ENCODE measurements at places on chromosomes 2 and 18. TPM values are rescaled to one million over a fixed set of nuclear protein-coding genes. Genes with fewer than 3 reads are reported as not detected.

DNA sequence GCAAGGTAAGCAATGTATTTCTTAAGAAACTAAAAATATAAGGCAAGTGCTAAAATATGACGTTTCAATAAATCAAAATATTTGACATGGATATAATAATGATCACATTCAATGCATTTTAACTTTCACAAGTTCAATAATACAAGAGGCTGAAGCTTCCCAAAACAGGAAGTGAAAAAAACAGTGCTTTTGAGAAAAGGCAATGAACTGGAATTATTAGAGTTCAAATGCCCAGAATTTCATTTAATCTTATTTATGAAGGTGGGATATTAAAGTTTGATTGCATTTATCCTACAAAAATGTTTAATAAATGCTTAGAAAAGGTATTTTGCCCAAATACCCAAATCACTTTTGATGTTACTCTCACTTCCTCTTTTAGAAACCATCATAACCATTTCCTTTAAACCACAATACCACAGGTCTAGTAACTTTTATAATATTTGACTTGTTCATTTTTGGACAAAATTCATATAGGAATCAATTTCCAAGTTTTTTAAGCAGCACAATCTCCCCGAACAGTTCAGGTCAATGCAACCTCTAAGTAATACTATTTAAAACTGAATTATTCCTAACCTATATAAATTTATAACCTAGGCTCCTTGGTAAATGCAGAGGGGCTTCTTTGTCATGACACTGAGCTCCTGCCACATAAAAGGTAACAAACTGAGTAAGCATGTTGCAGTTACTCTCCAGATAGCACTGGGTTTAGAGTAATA, 2.1 kb downstream of the NCKAP1 start:
- DNase-seq, result no peak

- DNase-seq, result no peak
Observed at GRCh38 chr18:5068851-5069250, 128.2 kb downstream of the AKAIN1 start.

The DSC2 gene
- 4.3 TPM for total RNA-seq

- DNase-seq, result no peak
Observed at GRCh38 chr2:235526166-235526565, 32.3 kb downstream of the AGAP1 start.

- DNase-seq, result no peak
Observed at GRCh38 chr18:32271672-32272208, 81.9 kb downstream of the MEP1B start.

GRCh38 chr18:45456090-45457021, 158.9 kb upstream of the SLC14A2 start:
- no peak for DNase-seq

DNA sequence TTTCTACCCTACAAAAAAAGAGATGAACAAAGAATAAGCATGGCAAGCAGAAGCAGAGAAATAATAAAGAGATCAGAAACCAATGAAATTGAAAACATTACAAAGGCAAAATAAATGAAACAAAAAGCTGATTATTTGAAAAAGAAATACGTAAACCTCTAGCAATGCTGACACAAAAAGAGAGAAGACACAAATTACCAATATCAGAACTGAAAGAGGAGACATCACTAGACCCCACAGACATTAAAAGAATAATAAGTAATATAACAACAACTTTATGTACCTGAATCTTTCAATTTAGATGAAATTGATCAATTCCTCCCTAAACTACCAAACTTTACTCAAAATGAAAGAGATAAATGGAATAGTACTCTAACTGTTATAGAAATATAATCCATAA, 75.9 kb downstream of the TMEM163 start:
- DNase-seq, result no peak

DNA sequence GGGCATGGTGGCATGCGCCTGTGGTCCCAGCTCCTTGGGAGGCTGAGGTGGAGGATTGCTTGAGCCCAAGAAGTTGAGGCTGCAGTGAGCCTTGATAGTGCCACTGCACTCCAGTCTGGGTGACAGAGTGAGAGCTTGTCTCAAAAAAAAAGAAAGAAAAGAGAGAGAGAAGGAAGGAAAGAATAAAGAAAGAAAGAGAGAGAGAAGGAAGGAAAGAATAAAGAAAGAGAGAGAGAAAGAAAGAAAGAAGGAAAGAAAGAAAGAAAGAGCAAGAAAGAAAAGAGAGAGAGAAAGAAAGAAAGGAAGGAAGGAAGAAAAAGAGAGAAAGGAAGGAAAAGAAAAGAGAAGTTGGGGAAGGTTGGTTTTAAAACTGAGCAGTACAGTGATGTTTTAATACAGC, 49.0 kb upstream of the ACSL3 start:
- DNase-seq, result no peak

DNA sequence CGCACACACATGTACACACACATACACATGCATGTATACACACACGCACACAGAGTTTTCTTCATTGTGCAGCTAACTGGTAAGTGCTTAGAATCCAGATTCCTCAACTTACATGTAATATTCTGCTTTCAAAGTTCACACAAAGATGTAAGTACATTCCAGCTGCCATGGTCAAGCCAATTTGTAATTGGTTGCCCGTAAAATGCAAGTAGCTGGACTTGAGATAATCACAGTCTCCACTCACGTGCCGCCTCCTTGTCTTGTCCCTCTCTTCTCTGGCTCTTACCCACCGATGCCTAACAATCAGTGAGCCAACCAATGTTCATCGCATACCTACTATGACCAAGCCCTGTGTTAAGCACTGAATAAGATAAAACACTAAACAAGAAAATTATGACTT, 77.8 kb downstream of the SOCS6 start:
- DNase-seq, result no peak

The COMMD1 gene
- 57.8 TPM for total RNA-seq

The CEBPZ gene
- 38.2 TPM for total RNA-seq

- DNase-seq, result no peak
Observed at GRCh38 chr18:39208190-39208589, 1642.6 kb upstream of the CELF4 start.

DNA sequence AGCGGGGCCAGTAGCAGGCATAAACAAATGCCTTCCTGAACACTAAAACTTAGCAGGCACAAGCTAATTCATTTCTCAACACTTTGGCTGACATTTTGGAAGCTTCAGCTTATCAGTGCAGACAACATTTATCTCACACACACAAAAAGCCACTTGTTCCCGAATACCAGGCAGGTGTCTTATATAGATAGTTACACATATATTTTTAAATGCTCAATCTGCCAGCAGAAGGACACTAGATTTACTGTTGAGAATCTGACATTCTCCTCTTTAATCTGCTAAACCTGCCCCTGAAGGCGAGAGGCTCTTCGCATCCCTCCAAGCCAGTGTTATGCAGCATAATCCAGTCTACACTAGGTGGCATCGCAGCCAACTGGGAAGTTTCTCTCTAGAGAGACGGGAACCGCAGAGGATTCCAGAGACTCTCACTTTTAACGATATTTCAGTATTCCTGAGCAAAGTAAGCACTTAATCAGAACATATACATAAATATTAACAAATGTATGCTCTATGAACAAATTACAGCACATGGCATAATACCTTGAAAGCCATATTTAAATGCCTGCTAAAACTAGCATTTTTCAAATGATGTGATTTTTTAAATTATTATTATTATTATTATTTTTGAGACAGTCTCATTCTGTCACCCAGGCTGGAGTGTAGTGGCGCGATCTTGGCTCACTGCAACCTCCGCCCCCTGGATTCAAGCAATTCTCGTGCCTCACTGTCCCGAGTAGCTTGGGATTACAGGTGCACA, 90.2 kb upstream of the SCG2 start:
- no peak for DNase-seq

DNA sequence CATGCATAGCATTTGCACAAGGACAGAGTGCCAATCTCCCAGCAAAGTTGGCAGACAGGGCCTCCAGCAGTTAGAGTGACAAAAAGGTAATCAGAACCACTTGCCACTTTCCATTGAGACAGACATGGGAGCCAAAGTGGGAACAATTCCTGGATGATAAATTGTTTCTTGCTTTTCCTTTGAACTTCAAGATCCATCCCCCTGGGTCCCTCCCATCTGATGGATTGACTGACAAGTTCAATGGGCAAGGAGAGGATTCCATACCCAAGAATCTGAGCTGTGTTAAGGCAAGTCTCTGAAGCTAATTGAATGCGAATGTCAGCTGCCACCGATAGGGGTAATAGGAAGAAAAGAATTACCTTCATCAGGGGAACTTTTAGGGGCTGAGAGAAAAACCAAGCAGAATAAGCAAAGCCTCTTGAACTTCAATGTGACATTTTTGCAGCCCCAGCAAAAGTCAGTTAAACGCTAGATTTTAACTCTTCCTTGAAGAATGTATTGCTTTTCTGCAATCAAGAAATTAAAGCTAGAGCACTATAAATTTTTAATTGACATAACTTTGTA, 96.5 kb downstream of the LYPD1 start:
- DNase-seq, result no peak

DNA sequence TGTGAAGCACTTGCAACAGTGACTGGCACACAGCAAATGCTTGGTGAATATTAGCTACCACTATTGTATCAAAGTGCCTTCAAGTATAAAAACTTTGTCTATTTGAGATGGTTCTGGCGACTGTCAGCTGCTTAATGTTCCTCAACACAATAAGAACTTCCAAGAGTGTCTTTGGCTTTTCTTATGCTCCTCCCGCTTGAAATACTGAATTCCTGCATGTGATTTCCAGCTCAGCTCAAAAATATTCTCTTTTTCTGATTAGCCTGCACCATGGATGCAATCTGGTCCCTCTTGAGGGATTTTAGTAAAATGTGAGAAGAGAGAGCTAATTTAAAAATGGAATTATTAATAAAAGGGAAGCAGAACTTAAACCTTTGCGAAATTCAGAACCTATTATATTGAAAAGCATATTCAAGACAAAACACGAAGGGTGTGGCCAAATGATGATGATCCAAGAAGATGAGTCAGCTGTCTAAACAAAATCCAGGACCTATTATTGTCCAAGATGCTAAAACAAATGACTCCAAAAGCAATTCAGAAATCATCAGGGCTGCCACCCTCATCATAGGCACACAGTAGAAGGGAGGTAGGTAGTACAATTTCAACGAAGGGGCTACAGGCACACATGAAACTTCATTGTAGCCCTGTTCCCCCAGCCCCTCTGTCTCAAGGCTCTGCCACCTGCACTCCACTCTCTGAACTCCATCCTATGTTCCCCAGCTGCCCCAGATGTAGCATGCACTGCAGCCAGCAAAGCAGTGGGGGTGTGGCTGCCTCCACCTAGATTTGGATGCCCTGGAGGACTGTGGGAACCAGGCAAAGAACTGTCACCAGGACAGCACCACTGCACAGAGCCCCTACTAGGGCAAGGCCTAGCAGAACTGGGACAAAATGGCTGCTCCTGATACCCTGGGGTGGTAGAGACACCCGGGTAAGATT, 190.1 kb downstream of the ZNF385B start:
- no peak for DNase-seq

GRCh38 chr2:8518979-8519668, 162.7 kb upstream of the ID2 start:
- no peak for DNase-seq

GRCh38 chr2:226756131-226756530, 43.5 kb downstream of the IRS1 start:
- DNase-seq, result no peak

- no peak for DNase-seq
Observed at GRCh38 chr18:65750389-65751154, at the start of gene CDH7. CDH7 (plus strand) TSS chr18:65751012; CDS start chr18:65762843, 11,831 bp downstream.

DNA sequence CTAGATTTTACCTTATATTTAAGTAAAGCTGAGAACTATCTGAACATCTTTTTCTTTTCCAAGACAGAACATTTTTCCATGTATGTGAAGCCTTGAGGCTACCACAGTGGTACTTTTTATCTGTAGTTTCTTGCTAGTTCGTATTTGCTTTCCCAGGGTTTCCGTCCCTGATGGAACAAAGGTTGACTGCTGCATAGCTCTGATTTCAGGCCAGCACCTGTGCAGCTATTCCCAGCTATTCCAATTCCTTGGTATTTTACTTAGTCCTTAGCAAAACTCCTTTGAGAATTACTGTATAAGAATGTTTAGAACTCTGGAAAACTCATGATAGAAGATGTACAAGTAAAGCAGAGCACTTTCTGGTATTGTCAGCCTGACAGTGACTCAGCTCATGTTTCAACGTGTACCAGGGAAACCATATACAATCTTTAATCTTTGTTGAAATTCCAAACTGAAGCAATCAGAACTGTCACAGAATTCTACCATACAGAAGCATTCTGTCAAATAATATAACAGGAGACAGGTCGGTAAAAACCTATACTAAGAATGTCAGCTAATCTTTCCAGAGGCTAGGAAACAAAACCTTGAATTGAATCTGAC, 162.2 kb downstream of the PKP4 start:
- no peak for DNase-seq

The CABYR gene
- total RNA-seq, result 6.1 TPM

The PLA2R1 gene
- 28.3 TPM for total RNA-seq

The PXDN gene
- total RNA-seq, result 114 TPM

DNA sequence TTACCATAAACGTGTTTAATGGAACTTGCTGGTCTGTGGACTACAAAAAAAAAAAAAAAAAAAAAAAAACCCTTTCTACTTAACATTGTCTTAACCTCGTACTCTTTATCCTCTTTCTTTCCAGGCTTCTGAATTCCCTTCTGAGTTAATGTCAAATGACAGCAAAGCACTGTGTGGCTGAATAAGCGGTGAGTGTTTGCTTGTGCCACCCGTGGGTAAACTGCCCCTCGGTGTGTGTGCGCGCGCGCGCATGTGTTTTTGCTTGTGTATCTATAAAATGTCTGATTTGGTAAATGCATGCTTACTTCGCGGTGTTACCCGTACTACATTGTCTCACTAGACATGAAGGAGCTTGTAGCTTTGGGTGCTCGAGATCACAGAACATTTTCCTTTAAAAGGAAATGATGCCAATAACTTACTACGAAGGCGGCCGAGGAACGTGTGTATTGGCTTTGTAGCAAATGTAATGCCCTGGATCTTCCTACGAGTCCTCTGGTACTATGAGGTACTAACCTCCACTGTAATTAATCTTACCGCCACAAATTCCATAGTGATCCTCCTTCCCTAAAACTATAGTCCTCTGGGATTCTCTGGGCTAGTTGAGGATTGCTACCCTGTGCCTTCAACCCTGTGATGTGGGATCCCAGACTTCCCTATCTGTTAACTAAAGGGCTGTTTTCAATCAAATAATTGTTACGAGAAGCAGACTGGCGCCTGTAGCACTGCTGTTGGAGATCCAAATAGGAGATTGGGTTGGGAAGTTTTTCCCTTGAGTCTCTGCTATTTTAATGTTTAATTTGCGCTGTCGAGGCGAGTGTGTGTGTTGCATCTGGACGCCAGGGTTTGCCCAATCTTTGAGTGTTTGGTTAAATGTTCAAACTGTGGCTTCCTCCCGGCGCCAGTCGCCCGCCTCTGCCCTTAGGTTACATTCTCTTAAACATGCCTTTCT, 1.1 kb downstream of the ID2 start:
- DNase-seq, result no peak

The IL18RAP gene
- 1.4 TPM for total RNA-seq

DNA sequence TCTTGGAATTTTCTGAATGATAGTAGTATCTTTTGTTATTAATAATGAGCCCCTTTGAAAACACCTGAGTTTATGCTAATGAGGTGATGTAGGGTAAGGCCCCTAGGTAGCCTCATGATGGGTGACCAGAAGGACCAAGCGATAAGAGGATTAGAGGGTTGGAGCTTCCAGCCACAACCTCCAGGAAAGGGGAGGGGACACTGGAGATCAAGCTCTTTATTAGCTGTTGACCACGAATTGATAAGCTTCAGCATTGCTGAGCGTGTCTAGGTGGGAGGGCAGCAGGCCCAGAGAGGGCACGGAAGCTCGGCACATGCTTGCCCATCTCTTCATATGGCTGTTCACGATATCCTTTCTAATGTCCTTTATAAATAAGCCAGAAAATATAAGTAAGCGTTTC, 39.0 kb downstream of the KIAA2012 start:
- no peak for DNase-seq

All from thoracic aorta (tissue), 2 donors.